ENCODE measurements at places on chromosomes 12 and 14.

GRCh38 chr14:64671591-64671990 is 32.6 kb upstream of the PLEKHG3 start:
- DNase-seq = no peak
- H3K36me3 ChIP-seq = peaks cover 3% of the 10 kb centered on the region
- no peak overlapping the region for H3K4me3 ChIP-seq
- peaks cover 35% of the 10 kb centered on the region for H3K27me3 ChIP-seq
- no peak overlapping the region for H3K27ac ChIP-seq
- H3K4me1 ChIP-seq = peaks cover 20% of the 10 kb centered on the region

GRCh38 chr14:70785556-70785955 is 23.8 kb downstream of the MAP3K9 start:
- H3K27me3 ChIP-seq = no peaks in the 10 kb centered on the region
- no peak overlapping the region for H3K4me3 ChIP-seq
- H3K4me1 ChIP-seq = peaks cover 13% of the 10 kb centered on the region
- no peak for DNase-seq
- no peak overlapping the region for H3K27ac ChIP-seq

DNA sequence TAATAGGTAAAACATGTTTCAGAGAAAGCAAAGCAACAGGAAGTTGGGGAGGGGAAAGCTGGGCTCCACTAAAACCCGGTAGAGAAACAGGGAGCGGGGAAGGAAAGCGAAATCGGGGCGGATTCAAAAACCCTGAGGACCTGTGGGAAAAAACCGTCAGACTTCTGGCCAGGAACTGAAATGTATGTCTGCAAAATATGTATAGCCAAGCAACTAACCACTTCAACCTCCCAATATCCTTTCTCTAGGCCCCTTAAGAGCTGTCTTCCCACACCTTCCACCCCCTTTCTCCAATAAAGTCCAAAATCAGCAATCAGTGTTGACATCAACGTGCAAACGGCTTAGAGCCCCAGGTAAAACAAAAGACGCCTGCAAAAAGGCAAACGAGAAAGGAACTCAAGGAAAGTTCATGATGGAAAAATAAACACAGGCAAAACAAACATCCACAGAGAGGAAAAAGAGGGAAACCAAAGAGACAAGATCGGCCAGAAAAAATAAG is 32.8 kb downstream of the SIX1 start:
- DNase-seq = no peak
- peaks cover 25% of the 10 kb centered on the region for H3K27me3 ChIP-seq
- no peaks in the 10 kb centered on the region for H3K36me3 ChIP-seq
- H3K27ac ChIP-seq = no peak overlapping the region

- no peak for DNase-seq
- no peak overlapping the region for H3K27ac ChIP-seq
- H3K4me3 ChIP-seq = no peak overlapping the region
- H3K4me1 ChIP-seq = peaks cover 25% of the 10 kb centered on the region
- H3K27me3 ChIP-seq = no peaks in the 10 kb centered on the region
These were observed 223.9 kb downstream of the MED13L start for GRCh38 chr12:116053479-116054200.

DNA sequence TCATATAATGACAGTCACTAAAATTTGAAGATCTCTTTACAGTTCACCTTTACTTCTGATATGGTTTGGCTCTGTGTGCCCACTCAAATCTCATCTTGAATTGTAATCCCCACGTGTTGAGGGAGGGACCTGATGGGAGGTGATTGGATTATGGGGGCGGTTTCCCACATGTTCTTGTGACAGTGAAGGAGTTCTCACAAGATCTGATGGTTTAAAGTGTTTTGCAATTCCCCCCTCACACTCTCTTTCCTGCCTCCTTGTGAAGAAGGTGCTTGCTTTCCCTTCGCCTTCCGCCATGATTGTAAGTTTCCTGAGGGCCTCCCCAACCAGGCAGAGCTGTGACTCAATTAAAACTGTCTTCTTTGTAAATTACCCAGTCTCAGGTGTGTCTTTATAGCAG is 27.3 kb upstream of the CD9 start:
- no peak overlapping the region for H3K4me3 ChIP-seq
- peaks cover 14% of the 10 kb centered on the region for H3K4me1 ChIP-seq
- H3K27ac ChIP-seq = no peak overlapping the region

GRCh38 chr12:46372544-46373300 is at the start of gene SLC38A2:
Gene SLC38A2, minus strand, starts transcription at chr12:46372773. Its CDS starts 1,480 bp downstream, at chr12:46371293.
- peak; percentile 98 for DNase-seq
- peak within 1 kb of the TSS; percentile 95 for H3K4me3 ChIP-seq
- H3K36me3 ChIP-seq = peaks cover 37% of the 10 kb centered on the region

DNA sequence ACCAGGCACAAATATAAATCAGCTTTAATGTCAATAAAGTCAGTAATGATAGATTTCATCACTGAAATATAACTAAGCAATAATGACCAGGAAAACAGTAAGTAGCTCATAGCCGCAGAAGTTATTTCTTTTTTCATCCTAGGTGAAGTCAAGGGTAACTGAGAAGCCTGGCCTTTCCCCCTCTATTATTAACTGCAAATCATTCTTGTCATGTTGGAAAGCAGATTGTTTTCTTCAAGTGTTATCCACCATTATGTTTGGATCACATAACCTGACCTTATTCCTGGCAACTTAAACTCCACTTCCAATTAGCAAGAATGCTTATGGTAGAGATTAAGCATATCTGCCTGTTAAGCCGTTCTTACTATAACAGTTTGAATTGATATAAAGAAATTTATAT is 603.4 kb upstream of the FOXG1 start:
- H3K4me1 ChIP-seq = no peaks in the 10 kb centered on the region
- no peaks in the 10 kb centered on the region for H3K36me3 ChIP-seq
- H3K27me3 ChIP-seq = no peaks in the 10 kb centered on the region
- no peak overlapping the region for H3K4me3 ChIP-seq
- no peak for DNase-seq

DNA sequence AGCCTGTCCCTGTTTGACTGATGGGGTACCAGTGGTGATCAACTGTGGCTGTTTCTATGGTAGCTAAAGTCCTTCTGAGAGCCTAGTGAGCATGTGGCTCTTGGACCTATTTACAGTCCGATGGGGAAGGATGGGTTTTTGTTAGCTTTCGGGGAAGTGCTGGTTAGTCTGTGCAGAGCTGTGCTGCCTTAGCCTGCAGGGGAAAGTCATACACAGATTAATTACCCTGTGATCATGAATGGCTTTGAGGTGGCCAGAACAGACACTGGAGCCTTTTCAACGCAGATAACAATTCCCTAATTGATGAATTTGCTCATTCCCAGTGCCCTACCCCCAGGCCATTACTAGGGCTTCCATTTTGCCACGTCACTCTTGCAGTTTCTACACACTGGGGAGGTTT is 99.7 kb downstream of the WSCD2 start:
- no peak for DNase-seq
- peaks cover 3% of the 10 kb centered on the region for H3K27me3 ChIP-seq
- no peaks in the 10 kb centered on the region for H3K4me1 ChIP-seq
- H3K36me3 ChIP-seq = no peaks in the 10 kb centered on the region
- no peak overlapping the region for H3K27ac ChIP-seq

All from activated naive CD8-positive, alpha-beta T cell treated with anti-CD3 and anti-CD28 coated beads, Interleukin-2, amount 10 ng/mL, durations not matched to agents 7 days and 5 days (primary cell).